ENCODE measurements at places on chromosomes 12 and 14. TPM values are rescaled to one million over a fixed set of nuclear protein-coding genes. Genes with fewer than 3 reads are reported as not detected.
A peak's percentile ranks its signal among the peaks of the same experiment; 100 is the strongest.

Gene COL2A1
- total RNA-seq: not detected

DNA sequence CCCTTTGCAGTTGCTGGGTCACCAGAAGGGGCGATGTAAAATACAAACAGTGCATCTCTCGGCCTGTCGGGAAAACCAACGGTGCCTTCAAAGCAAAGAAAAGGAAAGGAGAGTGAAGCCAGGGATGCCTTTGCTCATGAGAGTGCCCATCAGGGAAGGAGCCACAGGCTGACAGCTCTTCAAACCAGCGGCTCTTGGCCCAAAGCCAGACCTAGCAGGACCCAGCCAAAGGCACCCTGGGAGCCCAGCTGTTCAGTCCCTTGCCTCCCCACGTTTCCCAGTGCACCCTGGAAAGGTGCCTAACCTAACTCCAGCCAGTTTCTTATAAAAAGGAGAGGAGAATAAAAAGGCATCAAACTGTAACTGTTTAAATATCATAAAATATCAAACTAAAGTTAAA is 29.2 kb downstream of the PRMT8 start:
- DNase-seq: peak; percentile 63

GRCh38 chr12:100668945-100669536 is 95.6 kb downstream of the GAS2L3 start:
- peak; percentile 75 for DNase-seq

- peak; percentile 94 for DNase-seq
These were observed 438 bp downstream of the DDX54 start for GRCh38 chr12:113184900-113185179.

DNA sequence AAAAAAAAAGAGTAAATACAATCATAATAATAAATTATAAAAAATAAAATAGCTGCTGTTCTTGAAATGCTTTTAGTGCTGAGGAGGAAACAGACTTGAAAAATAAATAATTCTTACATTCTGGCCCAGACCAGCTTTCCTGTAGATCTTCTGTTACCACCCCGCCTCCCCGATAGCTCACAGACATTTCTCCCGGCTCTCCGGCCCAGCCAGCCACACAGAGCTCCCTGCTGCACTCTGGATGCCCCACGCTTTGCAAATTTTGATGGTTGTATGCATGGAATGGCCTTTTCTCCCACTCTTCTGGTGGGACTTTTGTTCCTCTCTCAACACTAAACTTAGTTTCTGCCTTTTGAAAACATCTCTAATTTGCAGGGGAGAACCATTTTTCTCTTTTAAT is 249.3 kb downstream of the ATP23 start:
- DNase-seq: no peak

All from Right ventricle myocardium superior (tissue), 1 donor.